ENCODE measurements at places on chromosomes 2 and 18.

DNA sequence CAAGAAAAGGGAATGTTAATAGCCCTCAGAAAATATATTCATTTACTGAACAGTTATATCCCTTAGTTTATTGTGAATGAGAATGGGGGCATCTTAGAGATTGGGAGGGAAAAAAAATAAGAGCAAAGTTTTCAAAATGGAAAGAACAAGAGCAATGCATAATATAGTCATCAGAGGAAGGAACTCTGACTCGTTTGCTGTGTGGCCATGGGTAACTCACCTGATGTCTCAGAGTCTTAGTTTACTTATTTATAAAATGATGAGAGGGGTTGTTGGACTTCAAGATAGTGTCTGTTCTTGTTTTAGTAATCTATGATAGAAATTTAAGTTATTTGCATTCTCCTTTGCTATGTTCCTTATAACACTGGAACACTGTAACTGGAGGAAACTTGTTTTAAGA is 70.7 kb downstream of the EML4 start:
- peaks cover 47% of the 10 kb centered on the region for H3K4me1 ChIP-seq
- H3K27me3 ChIP-seq, result no peaks in the 10 kb centered on the region
- no peaks in the 10 kb centered on the region for H3K36me3 ChIP-seq
- no peak for DNase-seq
- peak overlapping the region; percentile 29 for H3K4me3 ChIP-seq

- H3K36me3 ChIP-seq, result no peaks in the 10 kb centered on the region
- H3K4me3 ChIP-seq, result no peak overlapping the region
- H3K27ac ChIP-seq, result no peak overlapping the region
- peaks cover 39% of the 10 kb centered on the region for H3K27me3 ChIP-seq
- H3K4me1 ChIP-seq, result peaks cover 8% of the 10 kb centered on the region
Measured at GRCh38 chr2:240959214-240959940, 39.0 kb upstream of the SNED1 start.

- DNase-seq, result no peak
- no peak overlapping the region for H3K27ac ChIP-seq
- no peaks in the 10 kb centered on the region for H3K27me3 ChIP-seq
- H3K4me3 ChIP-seq, result no peak overlapping the region
- H3K4me1 ChIP-seq, result peaks cover 11% of the 10 kb centered on the region
Measured at GRCh38 chr2:180539541-180539940, 440.9 kb upstream of the UBE2E3 start.

DNA sequence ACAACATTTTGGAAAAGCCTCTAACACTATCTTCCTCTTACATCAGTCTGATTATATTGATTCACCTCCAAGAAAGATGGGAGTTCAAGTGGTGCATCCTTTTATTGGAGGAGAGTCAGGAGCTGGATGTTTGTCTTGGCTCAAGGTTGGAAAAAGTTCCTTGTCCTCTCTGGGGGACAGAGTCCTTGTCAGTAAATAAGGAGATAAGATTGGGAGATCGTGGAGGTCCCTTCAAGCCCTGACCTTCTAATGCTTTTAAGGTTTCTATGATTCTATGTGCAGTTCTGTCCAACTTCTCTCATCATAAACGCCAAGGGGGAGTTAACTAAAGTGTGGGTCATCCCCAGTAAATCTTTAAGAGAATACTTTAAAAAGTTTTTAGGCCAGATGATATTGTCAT is 60.9 kb upstream of the CCBE1 start:
- H3K4me3 ChIP-seq, result no peak overlapping the region
- no peaks in the 10 kb centered on the region for H3K4me1 ChIP-seq
- no peak for DNase-seq
- H3K27me3 ChIP-seq, result peaks cover 6% of the 10 kb centered on the region

DNA sequence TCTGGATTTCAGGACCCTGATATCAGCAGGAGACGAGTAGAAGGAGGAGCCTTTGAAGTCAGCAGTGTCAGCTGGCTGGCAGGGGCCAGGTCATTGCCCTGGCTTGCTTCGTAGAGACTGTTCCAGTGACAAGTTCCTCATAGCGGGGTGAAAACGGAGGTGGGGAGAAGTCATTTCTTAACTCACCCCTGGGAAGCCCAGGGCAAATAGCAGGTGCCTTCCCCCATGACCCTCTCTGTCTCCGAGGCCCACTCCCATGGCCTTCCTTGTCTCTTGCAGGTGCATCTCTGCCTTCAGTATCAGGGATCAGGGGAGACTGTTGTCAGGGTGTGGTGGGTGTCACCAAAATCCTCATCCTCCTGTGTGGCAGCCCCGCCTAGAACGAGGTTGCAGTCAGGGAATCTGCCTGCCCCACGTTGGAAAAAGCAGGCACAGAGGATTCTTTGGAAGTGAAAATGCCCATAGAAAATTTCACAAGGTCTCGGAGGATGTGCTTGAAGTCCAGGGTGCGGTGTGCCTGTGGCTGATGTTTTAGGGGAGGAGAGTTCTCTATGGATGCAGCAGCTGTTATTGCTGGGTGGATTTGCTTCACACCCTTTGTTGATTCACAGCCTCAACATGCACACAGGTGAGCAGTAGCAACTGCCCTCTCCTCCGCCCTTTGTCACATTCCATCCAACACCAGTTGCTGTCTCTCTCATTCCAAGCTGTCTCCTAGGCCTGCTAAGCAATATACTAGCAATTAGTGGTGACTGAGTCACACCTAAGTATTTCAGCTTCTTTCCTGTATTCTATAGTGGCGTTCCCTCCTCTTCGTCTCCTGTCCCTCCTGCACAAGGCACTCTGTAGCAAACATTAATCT is 142.6 kb upstream of the FHL2 start:
- H3K27me3 ChIP-seq, result peaks cover 51% of the 10 kb centered on the region
- no peak overlapping the region for H3K27ac ChIP-seq
- peaks cover 19% of the 10 kb centered on the region for H3K4me1 ChIP-seq
- no peaks in the 10 kb centered on the region for H3K36me3 ChIP-seq
- no peak for DNase-seq

- no peaks in the 10 kb centered on the region for H3K27me3 ChIP-seq
- H3K4me1 ChIP-seq, result peaks cover 12% of the 10 kb centered on the region
- H3K4me3 ChIP-seq, result peak overlapping the region; percentile 80
- DNase-seq, result peak; percentile 28
Measured at GRCh38 chr18:51196118-51196810, 1.2 kb downstream of the MEX3C start.

DNA sequence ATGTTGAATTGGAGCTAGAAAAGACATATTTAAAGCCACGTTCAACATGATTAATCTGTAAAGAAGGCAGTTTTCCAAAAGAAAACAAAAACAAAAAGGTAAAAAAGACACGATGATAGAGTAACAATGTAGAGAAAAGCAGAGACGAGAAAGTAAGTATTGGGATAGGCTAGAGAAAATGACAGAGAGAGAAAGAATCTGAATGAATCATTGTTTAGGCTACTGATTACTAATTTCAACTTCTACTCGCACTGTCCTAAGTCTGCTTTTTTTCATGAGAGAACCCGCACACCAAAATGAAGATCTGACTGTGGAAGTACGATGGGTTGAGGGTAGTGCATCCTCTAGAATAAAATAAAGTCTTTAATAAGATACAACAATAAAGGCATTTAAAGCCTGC is 1599.2 kb upstream of the TMEFF2 start:
- no peaks in the 10 kb centered on the region for H3K4me1 ChIP-seq
- H3K27me3 ChIP-seq, result no peaks in the 10 kb centered on the region
- H3K36me3 ChIP-seq, result no peaks in the 10 kb centered on the region
- DNase-seq, result no peak
- no peak overlapping the region for H3K27ac ChIP-seq

Measured in Calu3 (cell line).